Fibroblast of lung (primary cell): ENCODE measurements at places on chromosomes 1 and 21. TPM values are rescaled to one million over a fixed set of nuclear protein-coding genes. Genes with fewer than 3 reads are reported as not detected.
A peak's percentile ranks its signal among the peaks of the same experiment; 100 is the strongest.

Gene IQCC
- total RNA-seq = 1.3 and 2.3 TPM in 2 replicates

DNA sequence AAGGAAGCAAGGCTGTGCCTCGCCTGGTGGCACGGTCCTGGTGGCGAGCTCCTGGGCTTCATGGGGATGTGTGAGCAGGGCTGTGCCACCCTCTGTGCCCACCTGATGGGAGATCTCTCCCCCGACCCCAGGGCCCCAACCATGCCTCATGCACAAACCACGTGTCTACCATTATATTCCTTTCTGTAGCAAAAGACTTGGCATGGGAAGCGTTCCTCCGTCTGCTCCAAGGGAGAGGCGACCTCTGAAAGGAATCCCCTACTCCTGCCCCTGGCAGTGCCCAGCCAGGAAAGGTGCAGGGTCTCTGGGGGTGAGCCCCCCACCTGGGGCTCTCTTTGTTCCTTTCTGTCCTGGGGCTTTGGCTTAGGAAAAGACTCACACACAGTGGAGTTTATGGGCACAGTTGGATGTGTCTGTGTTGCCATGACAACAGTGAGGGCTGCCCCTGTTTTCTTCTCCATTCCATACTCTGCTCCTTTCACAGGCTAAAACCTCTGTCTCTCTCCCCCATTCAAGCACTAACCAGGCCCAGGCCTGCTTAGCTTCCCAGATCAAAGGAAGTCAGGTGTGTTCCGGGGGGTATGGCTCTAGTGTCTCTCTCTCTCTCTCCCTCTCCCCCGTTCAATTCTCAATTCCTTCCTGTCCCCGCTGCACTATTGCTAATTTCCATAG is 21.4 kb upstream of the LRRN2 start:
- DNase-seq = no peak

GRCh38 chr1:28264897-28265296 is 5.6 kb downstream of the SESN2 start:
- DNase-seq = no peak

DNA sequence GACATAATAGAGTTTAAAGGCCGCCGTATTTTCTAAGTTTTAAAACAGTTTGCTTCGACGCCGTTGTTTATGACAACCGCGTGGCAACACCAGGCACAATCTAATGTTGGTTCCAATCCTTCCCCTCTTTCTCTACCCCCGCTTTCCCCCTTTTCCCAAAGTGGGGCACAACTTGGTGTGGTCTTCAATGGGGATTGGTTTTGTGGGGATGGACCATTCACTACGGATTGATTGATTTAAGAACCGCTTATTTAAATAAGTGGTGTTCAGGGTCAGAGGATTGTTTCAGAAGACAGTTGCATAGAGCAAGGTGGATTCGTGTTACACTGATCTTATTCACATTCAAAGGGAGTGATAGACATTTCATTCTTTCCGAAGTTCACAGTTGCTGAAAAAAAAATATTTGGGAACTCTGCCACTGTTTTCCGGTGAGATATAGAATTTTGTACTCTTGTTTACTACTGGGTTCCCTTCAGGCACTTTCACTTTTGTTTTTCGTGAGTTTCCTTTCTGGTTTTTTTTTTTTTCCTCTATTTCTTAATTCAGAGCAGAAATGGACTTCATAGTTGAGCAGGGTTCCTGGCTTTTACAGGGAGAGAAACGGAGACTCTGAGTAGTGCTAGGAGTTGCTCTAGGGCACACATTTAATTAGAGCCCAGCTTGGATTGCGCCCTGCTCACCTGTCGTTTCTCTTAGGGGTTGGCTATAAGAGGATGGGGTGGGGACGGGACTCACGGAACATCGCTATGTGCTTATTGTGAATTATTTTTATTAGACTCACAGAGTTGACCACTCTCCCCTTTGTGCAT is 79.6 kb upstream of the AK4 start:
- peak; percentile 51 for DNase-seq

GRCh38 chr1:113918243-113918642 is 10.9 kb upstream of the HIPK1 start:
- DNase-seq = no peak
